ENCODE measurements at places on chromosomes 16 and 17.

DNA sequence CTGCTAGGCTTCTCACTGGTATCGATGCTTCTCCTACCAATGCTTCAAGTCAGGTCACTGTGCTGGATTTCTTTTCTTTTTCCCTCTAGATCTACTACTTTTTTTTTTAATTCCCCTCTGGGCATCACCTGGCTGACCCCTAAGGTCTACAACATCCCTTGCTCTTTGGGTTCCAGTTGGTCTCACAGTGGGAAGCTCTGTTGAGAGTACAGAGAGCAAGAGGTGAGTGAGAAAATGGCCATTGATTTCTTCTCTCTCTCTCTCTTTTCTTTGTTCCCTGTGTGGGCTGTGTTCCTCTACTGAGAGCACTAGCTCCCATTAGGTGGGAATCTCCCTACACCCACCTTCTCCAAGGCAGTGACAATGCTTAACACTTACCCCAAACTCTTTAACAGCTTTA lies 413.4 kb downstream of the KCNJ2 start:
- no peak for DNase-seq

GRCh38 chr16:26344976-26345375 lies 653.2 kb downstream of the HS3ST4 start:
- DNase-seq, result no peak

DNA sequence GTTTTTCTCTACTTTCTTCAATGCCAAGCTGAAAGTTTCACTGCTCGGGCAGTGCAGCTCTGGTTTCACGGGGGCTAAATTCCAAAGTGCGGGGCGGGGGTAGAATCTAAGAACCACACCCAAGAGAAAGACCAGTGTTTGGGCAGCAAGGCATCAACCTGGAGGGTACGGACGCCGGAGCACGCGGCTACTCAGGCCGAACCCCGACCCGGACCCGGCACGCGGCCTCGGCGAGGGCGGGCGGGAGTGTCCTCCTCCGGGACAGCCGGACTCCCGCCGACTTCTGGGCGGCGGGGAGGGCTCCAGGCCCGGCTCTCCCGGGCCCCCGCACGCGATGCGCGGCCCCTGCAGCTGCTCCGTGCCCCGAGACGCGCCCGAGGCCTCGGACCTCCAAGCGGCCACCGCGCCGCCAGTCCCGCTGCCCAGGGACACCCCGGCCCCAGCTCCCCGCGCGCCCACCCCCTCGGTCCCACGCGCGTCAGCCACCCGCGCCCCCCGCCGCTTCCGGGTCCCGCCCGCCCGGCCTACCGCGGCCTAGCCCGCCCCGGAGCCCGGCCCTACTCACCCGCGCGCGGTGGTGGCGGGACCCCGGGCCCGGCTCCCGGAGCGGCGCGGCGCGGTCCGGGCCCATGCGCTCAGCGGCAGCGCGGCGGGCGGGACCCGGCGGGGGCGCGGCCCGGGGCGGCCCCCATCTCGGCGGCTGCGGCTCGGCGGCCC lies 561 bp downstream of the AXIN1 start:
- DNase-seq, result no peak

- DNase-seq, result no peak
Measured at GRCh38 chr17:42184713-42185620, at the start of gene HCRT. Gene HCRT, minus strand, starts transcription at chr17:42185452. Its CDS starts 87 bp downstream, at chr17:42185365.

DNA sequence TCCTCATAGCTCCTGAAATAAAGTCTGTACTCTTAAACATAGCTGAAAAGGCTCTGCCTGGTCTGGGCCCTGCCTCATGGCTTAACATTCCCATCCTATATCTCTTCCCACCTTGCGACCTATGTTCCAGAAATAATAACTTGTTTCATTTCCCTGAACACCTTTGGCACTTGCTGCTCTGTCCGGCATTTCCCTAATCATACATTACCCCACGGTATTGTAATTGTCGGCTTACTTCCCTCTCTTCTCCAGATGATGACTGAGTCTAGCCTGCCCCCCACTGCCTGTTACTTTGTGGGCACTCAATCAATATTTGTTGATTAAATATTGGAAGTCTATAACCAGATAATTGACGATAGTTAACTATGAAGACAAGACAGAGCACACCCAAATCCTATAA lies 23.3 kb upstream of the SUPT4H1 start:
- DNase-seq, result no peak

- peak; percentile 54 for DNase-seq
Measured at GRCh38 chr17:81241648-81242420, 2.7 kb downstream of the NDUFAF8 start.

GRCh38 chr16:82580298-82580890 lies 46.4 kb upstream of the CDH13 start:
- DNase-seq, result no peak

DNA sequence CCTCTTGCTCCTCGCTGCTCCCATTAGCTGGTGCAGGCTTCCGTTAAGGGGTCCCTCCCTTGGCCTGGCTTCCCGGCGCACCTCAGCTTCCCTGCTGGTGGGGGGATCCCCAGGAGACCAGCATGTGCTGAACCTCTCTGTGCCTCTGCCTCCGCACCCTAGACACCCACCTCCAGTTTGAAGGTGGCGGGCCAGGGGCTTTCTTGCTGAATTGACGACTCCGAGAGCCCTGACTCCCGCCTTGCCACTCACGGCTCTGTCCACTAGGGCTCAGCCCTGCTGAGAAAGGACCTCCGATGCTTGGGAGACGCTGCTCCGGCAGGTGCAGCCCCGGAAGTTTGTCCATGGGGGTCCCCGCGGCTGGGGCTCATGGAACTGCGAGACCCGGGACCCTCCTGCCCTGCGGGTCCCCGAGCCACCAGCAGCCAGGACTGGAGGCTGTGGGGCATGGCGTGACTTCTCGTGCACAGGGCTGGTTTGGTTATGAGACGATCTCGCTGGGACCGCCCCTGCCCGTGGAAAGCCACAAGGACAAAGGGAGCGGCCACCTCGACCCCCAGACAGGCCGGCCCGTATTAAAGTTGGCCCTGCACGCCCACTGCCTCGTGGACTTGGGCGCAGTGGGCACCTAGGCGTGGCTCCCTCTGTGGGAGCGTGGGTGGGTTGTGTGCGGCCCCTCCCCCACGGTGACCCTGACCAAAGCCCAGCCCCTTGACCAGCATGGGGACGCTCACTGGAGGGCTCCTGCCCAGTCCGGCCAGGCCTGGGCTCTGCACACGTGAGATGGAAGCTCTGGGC lies 8.1 kb downstream of the CHMP6 start:
- no peak for DNase-seq

Data from stimulated activated CD8-positive, alpha-beta memory T cell treated with anti-CD3 and anti-CD28 coated beads, Interleukin-7, amount 100 ng/mL, for 24 hours (primary cell).